ENCODE measurements at places on chromosomes 7 and 10. TPM values are rescaled to one million over a fixed set of nuclear protein-coding genes. Genes with fewer than 3 reads are reported as not detected.

The NME8 gene
- total RNA-seq, result 0.06 TPM

The UPK3B gene
- total RNA-seq, result 0.88 TPM

The SFRP4 gene
- total RNA-seq, result 4.7 TPM

The TDRD1 gene
- total RNA-seq, result not detected

The ATOH7 gene
- not detected for total RNA-seq

The FOXP2 gene
- 2.7 TPM for total RNA-seq

The HOXA1 gene
- 0.42 TPM for total RNA-seq

The BAMBI gene
- 1,010 TPM for total RNA-seq

The ACTL6B gene
- not detected for total RNA-seq

The OLAH gene
- total RNA-seq, result not detected

The PNLIP gene
- total RNA-seq, result not detected

- no peak for DNase-seq
Observed at GRCh38 chr7:39574673-39575349, 8.6 kb downstream of the YAE1 start.

DNA sequence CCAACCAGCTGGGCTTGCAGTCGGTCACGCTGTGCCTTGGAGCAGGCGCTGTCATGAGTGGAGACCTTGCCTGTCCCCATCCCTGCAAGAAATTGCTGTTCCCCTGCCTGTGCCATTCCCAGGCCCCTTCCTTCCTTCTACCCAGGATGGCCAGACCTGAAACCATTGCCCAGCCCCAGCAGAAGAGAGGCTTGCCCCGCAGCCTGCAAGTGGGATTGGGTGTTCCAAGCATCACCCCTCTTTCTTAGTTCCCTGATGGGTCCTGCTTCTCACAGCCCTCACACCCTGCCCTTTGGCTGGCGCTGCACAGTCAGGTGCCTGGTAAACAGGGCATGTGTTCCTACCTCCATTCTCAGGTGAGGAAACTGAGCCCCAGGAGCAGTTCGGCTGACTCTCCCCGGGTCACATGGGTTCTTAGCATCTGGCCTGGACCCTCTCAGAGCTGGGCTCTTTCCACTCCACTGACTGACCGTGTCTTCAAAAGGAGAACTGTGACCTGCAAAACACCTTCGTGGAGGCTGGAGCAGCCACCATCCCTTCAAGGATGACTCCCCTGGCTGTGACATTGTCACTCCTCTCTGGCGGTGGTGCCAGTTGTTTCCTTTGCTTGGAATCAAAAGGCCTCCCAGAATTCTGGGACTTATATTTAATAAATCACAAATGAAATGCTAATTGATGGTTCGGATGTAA, 41.9 kb upstream of the PDCD4 start:
- DNase-seq, result no peak

- DNase-seq, result no peak
Observed at GRCh38 chr7:151142686-151143040, 24.8 kb downstream of the GBX1 start.

DNA sequence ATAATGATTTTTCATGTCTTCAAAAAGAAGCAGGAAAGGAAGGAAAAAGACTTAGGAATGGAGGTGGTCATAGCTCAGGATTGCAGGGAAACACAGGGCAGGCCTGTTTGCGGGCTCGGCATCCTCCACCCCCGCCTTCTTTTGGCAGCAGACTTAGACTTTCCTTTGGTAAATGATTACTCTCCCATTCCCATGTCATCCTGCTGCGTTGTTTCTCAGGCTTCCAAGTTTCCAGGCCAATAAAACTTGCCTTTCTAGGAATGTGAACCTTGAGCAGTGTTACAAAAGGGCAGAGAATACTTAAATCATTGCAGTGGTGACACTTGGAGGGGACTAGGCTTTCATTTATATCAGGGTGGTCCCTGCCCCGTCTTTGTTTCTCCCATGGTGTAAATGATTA, 34.0 kb upstream of the DGKB start:
- DNase-seq, result no peak

GRCh38 chr10:102713814-102714620, at the start of gene ARL3:
Gene ARL3, minus strand, starts transcription at chr10:102714397. Its CDS starts 122 bp downstream, at chr10:102714275.
- peak; percentile 99 for DNase-seq

GRCh38 chr7:88306590-88307048, at the start of gene STEAP4:
Gene STEAP4, minus strand, starts transcription at chr7:88306894. Its CDS starts 22,625 bp downstream, at chr7:88284269.
- DNase-seq, result peak; percentile 50

DNA sequence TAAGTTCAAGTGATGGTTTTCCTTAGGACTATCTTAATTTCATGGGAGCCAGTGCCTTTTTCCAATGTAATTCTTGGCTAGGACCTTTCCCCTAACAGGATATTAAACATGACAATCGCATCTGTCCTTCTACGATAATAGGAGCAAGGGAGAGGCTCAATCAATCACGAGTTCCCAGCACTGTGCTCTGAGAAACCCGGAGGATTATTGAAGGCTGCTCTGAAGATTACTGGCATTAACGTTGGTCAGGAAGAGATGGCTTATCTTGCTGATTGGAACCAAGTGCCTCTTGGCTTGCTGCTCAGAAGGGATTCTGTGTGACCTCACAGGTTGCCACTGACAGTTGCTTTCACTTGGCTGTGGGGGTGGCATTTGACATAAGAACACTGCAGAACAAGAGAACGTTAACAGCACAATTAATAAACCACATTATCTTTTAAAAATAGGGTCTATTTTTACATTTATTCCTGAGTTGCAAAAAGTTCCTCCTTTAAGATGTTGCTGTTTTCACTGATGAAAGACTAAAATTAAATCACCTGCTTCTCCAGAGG, 252.1 kb upstream of the TAC1 start:
- no peak for DNase-seq

DNA sequence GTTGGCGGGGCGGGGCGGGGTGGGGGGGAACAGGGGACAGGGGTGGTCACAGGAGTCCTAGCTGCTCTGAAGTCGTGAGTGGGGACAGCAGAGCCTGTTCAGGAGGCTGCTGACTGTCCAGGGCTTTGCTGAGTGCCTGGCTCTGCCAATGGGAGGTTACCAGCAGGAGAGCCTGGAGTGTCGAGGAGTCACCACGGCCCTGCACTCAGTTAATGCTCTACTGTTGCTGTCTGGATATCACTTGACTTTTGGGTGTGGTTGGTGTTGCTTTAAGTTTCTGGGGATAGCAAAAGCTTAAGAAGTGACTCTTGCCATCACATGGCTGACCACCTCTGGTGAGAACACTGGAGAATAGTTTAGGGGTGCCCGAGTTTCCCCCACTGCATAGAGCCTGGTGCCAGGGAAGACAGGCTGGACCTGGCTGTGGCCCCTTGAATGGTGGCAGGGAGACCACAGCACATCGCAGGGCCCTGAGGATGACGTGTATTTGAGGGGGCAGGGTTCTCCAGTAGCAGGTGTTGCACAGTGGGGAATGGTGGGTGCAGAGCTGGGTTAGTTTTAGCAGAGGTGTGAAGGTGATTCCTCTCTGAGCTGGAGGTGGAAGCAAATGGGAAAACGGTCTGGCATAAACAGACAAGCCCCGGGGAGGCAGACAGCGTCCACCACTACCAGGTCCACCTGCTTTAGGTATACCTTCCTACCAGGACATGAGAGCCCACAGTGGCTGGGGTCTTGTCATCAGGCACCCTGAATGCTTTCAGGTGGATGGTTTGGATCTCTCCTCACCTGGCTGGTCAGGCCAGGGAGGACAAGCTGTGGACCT, 54.2 kb upstream of the CAMK2B start:
- no peak for DNase-seq

DNA sequence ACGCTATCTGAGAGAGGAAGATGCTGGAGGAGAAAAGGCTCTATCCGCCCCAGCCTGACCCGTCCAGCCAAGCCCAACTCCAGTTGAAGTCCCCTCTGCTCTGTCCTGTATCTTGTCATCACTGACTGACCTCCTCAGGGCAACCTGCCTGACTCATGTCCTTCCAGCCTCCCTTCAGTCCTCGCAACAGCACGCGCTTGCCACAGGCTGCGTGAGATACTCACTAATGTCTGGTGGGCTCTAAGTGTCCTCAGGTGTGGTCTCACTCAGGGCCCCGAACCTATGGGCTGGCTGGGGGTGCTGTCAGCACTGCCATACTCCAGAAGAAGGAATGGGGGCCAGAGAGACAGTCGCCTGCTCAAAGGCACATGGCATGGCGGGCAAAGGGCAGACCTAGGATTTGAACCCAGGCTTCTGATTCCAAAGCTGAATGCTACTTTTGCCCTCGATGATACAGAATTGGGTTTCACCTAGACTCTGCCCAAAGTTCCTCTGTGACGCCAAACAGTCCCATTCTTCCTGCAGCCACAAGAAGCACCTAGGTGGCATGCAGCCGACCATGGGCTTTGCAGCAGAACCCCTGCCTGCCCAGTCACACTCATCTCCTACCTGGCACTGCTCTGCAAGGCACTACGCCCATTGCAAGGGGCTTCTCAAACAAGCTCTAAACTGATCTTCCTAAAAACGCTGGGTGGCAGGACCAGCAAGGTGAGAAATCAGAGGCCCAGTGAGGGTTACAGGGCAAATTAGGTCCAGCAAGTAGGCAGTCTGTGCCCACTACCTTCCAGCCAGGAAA, 8.5 kb downstream of the FAM53B start:
- DNase-seq, result no peak

GRCh38 chr10:119691726-119692125, 34.1 kb upstream of the INPP5F start:
- DNase-seq, result peak; percentile 55

- DNase-seq, result no peak
Observed at GRCh38 chr10:8705415-8705814, 650.9 kb downstream of the GATA3 start.

DNA sequence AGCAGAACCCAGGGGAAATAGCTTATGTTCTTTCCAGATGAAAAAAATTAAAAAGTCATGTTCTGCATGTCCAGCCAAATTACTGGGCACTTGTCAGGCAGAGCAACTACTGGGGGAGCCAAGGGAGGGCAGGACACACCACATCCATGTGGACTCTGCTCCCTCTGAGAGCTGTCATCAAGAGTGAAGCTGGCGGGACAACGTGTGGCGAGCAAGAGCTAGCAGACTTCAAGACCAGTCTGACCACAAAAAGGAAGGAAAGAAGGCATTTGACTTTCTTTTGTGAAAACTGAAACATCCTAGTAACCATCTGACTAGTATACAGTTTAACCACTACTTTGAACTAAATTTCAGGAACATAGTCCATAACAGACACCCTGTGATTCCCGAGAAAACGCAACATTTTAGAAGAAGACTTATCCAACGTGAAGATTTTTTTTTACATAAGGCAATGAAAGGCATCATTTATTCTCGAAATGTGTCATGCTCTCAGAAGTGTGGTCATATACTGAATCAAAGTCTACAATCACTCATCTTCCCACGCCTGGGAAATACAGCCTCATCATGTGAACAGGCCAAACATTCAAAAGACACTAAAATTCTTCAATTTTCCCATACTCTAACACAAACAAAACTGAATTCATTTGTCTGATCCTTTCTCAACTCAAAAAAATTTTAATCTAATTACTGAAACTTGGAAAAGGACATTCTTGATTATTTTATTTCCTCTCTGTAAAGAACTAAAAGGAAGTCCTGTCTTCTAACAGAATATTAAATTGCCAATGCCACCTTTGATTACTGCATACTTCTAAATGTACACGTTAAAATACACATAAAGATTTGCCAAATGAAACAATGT, 15.5 kb downstream of the CYTH3 start:
- peak; percentile 60 for DNase-seq

- no peak for DNase-seq
Observed at GRCh38 chr10:69397972-69398371, 18.7 kb downstream of the TACR2 start.

DNA sequence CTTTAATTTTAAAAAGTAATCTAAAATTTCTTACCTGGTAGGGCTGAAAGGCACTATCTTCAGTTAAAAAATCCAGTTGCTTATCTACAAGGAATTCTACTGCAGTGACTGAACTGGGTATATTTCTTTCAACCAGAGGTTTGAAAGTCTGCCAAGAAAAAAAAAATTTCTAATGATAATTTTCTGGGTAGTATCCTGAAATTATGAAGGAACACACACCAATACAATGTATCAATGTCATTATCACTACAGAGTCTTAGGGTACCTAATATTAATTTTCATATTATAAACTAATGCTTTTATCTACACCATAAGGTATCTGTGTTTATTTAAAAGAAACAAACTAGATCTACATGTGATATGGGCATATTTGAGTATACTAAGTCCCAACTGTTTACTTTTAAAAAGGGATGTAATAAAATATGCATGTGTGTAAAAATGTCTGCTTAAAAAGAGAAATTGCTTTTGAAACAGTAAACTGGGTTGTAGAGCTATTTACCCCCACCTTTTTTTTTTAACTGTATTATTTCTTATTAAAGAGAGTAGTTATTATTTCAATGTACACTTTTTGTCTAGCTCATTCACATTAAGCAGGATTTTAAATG, 131.6 kb downstream of the NRBF2 start:
- DNase-seq, result no peak

DNA sequence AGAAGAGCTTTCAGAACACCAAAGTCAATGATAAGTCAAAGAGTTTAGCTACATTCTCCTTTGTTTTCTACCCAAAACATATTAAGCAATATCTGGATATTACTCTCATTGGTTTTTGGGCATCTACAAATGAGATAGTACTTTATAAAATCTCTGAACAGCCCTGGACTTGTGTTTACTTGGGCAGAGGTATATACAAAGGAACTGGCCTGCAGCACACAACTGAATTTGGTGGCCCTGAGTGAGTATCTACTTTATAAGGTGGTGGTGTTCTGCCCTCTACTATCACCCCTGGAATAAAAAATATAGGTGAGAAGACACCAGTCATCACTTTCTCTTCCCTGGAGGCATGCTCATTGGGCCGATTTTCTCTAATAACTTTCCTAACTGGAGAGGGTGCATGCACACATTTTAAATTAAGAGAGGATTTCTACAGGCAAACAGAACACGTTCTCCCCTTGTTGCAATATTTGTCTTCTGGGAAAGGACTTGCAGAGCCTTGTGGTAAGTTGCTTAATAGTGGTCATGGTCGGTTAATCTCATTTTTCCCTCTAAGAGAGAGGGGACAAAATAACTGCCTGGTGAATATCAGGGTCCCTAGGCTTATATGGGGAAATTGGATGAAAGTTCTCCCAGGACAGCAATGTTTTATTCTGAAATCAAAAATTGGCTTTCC, 41.1 kb downstream of the OTUD1 start:
- DNase-seq, result peak; percentile 2

DNA sequence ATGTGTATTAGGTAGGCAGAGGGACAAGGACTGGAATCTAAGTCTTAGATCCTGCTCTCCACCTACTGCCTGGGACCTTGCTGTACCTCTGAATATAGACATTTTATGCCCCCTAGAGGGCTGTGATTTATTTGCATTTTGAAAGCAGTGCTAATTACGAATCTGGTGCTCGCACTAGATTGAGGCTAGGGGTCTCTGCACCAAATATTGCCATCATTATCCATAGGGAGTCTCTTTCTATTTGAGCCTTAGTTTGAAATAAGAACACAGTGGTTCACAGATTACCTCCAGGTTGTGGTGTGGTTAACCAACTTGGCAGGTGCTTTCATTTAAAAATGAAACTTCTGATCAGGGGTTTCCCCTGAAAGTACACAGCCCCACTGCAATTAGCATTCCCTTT, 41.8 kb downstream of the CNNM1 start:
- DNase-seq, result peak; percentile 25

- no peak for DNase-seq
Observed at GRCh38 chr7:74412603-74413002, 41.1 kb upstream of the GTF2IRD1 start.

Data from cardiac muscle cell (in vitro differentiated cells and primary cell).